Activated T-cell treated with anti-CD3 and anti-CD28 coated beads for 1 hour (primary cell): ENCODE measurements at places on chromosomes 16 and 17.

GRCh38 chr17:17141860-17142552 is 64.1 kb downstream of the PLD6 start:
- peak; percentile 22 for DNase-seq

DNA sequence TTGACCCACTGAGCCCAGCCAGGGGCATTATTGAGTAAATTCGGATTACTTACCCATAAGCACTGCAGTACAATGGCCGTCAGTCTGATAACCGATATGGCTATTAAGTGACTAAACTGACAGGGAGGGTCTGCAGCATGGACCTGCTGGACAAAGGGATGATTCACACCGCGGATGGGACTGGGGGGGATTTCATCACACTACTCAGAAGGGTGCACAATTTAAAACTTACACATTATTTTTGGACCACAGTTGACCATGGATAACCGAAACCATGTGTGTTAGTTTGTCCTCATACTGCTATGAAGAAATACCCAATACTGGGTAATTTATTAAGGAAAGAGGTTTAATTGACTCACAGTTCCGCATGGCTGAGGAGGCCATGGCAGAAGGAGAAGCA is 106.5 kb downstream of the ABCC6 start:
- DNase-seq: no peak

DNA sequence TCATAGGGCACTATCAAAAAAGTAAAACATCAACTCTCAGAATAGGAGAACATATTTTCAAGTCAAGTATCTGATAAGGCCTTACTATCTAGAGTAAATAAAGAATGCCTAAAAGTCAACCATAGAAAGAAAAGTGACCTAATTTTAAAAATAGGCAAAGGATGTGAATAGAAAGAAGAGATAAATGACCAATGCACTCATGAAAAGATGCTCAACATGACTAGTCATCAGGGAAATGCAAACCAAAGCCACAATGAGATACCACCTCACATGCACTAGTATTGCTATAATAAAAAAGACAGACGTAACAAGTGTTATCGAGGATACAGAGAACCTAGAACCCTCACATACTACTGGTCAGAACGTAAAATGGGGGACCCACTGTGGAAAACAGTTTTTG is 90.8 kb downstream of the DYNLRB2 start:
- no peak for DNase-seq

DNA sequence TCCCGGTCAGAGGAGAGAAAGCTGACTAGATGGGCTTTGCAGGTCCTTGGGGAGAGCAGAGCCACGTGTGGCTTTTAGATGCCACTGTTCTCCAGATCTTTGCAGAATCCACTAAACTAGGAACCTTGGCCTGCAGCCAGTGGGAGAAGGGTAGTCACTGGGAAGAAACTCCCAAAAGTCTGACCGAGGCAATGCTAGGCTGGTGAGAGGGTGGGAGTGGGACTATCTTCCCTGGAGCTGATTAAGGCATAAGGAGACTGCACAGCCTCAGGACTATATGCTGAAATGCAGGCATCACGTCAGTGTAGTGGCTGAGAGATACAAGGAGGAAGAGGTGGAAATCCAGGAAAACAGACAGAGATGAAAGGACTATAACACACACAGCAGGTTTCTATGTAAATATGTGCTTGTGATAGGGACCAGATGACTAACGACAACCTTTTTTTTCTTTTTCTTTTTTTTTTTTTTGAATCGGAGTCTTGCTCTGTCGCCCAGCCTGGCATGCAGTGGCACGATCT is 2.2 kb upstream of the GSDMA start:
- no peak for DNase-seq

DNA sequence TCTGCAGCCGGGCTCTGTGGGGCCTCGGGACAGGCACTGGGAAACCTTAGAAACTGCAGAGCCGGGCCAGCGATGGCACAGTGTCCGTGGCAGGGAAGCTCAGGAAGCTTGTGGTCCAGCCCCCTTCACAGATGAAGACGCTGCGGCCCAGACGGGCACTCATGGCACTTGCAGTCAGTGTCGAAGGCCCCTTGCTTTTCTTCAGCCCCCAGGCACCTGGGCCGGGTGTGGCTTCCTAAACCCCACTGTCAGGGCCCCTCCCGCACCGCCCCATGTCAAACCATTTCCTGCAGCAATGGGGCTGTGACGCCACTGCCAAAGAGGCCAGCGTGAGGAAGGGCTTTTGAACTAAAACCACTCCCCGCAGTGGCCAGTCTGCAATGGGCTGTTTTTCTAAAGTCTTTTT is 164.0 kb downstream of the LAT start:
- peak; percentile 59 for DNase-seq

- no peak for DNase-seq
Measured at GRCh38 chr17:73641826-73642600, 2.2 kb downstream of the SDK2 start.

- DNase-seq: no peak
Measured at GRCh38 chr16:46974352-46974751, 878 bp upstream of the DNAJA2 start.

- DNase-seq: no peak
Measured at GRCh38 chr17:17279316-17279715, 1.7 kb downstream of the COPS3 start.
